Ammon's horn (tissue), 1 donor: ENCODE measurements at places on chromosomes 2 and 18.

GRCh38 chr2:207139552-207139951 lies 26.2 kb downstream of the KLF7 start:
- no peak for DNase-seq

GRCh38 chr2:9069543-9069942 lies 66.1 kb upstream of the MBOAT2 start:
- no peak for DNase-seq

- DNase-seq, result no peak
Observed at GRCh38 chr18:8616028-8616401, 6.8 kb downstream of the RAB12 start.

- peak; percentile 62 for DNase-seq
Observed at GRCh38 chr18:32271672-32272208, 81.9 kb downstream of the MEP1B start.

DNA sequence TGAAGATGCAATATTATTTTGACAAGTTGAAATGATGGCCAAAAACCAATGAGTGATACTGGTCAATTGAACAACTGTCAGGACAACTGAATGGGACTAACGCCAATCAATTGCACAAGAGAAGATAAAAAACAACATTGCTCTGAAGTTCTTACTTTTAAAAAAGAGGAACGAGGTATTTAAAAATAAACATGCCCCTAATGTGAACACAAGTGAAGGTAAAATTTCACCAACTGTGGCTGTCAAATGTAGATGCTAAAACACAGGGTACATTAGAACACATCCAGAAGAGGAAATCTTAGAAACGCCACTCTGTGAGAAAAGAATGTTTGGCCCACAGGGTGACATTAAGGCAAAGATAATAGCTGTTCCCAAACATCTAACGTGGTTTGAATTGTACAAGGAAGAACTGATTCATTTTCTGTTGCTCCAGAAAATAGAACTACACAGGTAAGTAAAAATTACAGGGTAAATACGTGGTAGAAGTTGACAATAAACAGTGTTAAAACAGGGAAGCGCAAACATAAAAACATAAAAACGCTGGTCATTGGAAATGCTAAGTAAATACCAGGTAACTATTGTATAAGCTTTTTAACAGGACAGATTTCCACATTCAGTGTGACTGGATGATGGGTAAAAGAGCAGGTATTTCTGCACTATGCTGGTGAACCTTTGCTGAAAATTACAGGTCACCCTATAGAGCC lies 20.3 kb downstream of the LONRF2 start:
- DNase-seq, result no peak

DNA sequence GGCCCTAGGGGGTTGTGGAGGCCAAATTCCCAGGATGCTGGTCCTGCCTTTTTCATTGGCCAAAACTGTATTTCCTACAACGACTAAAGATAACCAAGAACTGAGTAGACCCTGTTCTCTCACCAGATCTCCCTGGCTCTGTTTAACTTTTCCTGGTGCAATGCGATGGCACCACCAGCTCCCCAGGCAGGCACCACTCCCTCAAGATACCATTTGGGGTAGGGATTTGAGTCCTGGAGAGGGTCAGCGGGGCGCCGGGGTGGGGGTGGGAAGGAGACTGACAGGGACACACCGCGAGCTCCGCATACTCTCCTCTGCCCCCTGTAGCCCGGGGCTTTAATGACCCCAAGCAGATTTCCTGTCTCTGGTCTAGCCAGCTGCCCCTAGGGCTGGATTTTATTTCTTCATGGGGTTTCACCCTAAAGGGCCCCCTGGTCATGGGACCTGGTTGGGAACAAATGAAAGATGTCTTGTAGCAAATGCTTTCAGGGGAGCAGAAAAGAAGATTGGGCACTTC lies 7.3 kb downstream of the SIX2 start:
- DNase-seq, result no peak

DNA sequence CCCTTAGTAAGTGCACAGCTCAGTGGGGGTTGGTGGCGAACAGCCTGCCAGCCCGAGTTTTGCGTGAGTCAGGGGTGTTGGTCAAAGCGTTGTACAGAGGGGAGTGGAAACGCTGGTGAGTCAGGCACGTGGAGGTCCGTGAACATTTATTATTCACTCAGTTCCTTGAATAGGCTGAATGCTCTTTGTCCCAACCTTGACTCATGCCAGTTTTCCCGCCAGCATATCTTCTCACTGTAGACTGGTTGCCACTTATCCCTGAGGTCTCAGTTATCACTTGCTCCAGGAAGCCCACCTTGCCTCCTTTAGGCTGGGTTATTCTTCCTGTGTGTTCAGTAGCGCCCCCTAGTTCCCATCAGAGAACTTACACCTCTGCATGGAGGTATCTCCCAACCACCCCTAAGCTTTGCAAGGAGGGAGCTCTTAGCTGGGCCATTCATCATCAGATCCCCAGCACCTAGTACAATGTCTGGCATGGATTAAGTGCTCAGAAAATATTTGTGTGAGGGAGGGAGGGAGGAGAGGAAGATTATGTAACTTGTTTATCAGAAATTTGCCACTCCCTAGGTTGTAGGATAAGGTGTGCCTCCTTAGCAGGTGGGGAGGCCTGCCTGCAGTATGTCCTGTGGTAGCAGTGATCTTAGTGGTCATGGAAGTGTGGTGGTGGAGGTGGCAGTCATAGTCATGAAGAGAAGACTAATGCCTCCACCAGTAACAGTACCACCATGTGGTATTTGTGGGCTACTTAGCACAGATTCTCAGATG lies 72.1 kb downstream of the CABLES1 start:
- no peak for DNase-seq
